Activated T-helper 9 cell treated with anti-CD3 and anti-CD28 coated beads, Interleukin-2, amount 50 U/mL, for 16 hours (primary cell): ENCODE measurements at places on chromosomes 16 and 17.
A peak's percentile ranks its signal among the peaks of the same experiment; 100 is the strongest.

- no peak for DNase-seq
Observed at GRCh38 chr17:4600563-4600962, 16.2 kb downstream of the SMTNL2 start.

- no peak for DNase-seq
Observed at GRCh38 chr17:27367121-27367981, 73.4 kb downstream of the WSB1 start.

DNA sequence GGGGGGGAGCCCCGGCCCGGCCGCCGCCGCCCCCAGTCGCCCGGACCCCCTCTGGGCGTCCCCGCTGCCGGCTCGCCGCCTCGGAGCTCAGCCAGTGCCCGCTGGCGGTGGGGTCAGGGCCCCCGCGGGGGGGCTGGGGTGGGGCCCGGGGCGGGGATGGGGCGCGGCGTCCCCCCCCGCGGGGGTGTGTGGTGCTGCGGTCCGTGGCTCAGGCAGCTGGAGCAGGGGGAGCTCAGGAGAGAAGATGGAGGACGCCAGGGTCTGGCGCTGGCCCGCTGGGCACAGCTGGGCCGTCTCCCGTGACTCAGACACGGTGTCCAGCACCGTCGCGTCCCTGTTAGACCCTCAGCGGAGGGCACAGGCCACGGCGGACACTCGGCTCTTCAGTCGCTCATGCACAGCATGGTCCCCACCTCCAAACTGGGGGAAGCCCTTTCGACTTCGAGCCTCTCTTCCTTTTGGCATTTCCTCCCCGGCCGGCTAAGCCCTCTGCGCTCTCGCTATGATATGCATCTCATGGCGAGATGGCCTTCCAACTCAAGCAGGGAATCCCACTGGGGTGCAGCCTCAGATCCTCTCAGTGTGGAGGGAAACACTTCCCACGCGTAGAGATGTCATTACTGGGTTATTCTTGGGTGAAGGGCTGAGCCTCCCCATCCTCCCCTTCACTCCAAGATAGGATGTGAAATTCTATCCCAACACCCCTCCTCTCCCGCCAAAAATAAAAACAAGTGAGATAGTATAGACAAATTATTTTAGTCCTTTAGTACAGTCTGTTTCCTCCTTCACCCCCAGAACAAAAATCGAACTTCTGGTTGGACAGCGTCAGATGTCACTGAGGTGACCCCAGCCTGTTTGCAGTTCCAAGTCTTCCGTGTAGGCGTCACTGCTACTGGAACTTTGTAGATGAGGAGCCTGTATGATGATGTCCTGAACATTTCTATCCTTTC, 522 bp upstream of the VEZF1 start:
- DNase-seq = peak; percentile 4

- DNase-seq = no peak
Observed at GRCh38 chr16:49019081-49019633, 262.5 kb downstream of the CBLN1 start.
